ENCODE measurements at places on chromosomes 13 and 19. TPM values are rescaled to one million over a fixed set of nuclear protein-coding genes. Genes with fewer than 3 reads are reported as not detected.

Gene SLC39A3
- 16.0 TPM for polyA plus RNA-seq

Gene TEX26
- polyA plus RNA-seq, result 0.09 TPM

Gene ZNF559
- 5.6 TPM for polyA plus RNA-seq

Gene UNC13A
- 0.11 TPM for polyA plus RNA-seq

Gene B9D2
- 6.4 TPM for polyA plus RNA-seq

Gene SOX1
- polyA plus RNA-seq, result not detected

Gene FLT3LG
- 20.5 TPM for polyA plus RNA-seq

Gene ZSCAN1
- polyA plus RNA-seq, result 0.28 TPM

Gene PDX1
- not detected for polyA plus RNA-seq

Gene ONECUT3
- not detected for polyA plus RNA-seq

Gene LGALS14
- not detected for polyA plus RNA-seq

Gene RASGRP4
- polyA plus RNA-seq, result 8.2 TPM
